Activated T-helper 1 cell treated with anti-CD3 and anti-CD28 coated beads, Interleukin-12 subunit alpha, Interleukin-12 subunit beta, Interleukin-2, Interleukin-4 antibody, amounts not matched to agents 30 ng/mL and 10 ng/mL and 1 ng/mL, durations not matched to agents 14 hours and 24 hours and 36 hours (primary cell): ENCODE measurements at places on chromosomes 12 and 14.

DNA sequence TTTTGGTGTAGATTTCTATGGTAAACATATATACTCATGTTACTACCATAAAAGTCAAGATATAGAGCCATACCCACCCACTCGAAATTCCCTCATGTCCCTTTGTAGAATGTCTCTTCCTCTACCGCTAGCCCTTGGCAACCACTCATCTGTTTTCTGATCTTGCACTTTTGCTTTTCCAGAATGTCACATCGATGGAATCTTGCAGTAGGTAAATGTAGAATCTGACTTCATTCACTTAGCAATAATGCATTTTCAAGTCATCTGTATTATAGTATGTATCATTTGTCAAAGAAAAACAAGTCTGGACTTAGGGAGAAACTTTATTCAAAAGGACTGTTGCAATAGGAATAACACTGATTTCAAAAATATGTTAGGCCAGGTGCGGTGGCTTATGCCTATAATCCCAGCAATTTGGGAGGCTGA, 19.3 kb upstream of the CLEC2D start:
- DNase-seq, result no peak

DNA sequence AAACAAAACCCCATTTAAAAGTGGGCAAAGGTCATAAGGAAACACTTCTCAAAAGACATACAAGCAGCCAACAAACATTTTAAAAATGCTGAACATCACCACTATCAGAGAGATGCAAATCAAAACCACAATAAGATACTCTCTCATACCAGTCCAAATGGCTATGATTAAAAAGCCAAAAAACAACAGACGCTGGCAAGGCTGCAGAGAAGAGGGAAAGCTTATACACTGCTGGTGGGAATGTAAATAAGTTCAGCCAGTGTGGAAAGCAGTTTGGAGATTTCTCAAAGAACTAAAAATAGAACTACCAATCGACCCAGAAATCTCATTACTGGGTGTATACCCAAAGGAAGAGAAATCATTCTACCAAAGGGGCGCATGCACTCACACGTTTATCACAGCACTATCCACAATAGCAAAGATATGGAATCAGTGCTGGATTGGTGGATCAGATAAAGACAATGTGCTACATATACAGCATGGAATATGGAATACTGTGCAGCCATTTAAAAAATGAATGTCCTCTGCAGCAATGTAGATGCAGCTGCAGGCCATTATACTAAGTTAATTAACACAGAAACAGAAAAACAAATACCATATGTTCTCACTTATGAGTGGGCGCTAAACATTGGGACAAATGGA, 102.1 kb upstream of the DAAM1 start:
- no peak for DNase-seq

DNA sequence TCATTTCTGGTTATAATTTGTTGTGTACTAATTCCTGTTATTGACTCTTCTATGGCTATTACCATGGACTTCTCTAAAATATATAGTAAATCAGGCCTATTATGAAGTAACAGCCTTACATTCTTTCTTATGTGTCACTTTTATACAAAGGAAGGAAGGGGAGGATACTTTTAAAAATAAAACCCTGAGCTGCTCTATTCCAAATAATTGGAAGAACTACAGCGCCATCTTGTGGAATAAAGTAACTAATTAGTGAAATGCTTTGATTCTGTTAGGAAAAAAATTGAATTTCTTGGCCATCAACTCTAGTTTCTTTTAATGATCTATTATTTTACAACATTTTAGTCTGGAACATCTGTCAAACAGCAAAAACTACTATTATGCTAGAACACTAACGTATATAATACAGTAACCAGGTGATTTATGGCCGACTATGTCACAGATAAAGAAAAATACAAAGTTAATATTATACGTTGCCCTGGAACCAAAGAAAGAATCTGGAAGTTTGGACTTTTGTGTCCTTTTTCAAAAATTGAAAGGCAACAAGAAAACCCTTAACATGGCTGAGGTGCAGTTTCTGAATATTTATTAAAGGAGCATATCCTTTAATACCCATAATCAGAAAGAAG, 55.0 kb upstream of the NELL2 start:
- DNase-seq, result no peak

- no peak for DNase-seq
Observed at GRCh38 chr12:132238884-132239283, 90.5 kb downstream of the GALNT9 start.

- DNase-seq, result no peak
Observed at GRCh38 chr14:104142136-104142945, 4.0 kb downstream of the KIF26A start.

DNA sequence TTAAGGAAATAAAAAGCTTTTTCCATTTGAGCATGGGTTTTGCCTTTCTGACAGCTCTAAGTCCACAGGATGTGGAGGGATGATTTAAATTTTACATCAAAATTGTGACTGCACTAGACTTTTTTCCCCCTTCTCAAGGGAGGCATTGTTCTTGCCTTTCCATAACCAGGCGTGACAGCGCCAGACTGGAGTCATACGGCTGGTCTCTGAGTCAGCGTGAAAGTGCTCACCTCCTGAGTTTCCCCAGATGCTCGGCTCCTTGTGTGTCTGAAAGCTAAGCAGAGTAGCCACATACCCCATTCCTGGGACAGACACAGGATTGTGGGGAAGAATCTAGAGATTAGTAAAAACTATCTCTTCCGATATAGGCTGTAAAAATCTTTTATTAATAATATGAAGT, 43.1 kb downstream of the SOX5 start:
- DNase-seq, result no peak

GRCh38 chr14:74525361-74525851, 31.8 kb downstream of the ISCA2 start:
- no peak for DNase-seq

GRCh38 chr12:109503611-109504010, 26.2 kb downstream of the UBE3B start:
- no peak for DNase-seq

DNA sequence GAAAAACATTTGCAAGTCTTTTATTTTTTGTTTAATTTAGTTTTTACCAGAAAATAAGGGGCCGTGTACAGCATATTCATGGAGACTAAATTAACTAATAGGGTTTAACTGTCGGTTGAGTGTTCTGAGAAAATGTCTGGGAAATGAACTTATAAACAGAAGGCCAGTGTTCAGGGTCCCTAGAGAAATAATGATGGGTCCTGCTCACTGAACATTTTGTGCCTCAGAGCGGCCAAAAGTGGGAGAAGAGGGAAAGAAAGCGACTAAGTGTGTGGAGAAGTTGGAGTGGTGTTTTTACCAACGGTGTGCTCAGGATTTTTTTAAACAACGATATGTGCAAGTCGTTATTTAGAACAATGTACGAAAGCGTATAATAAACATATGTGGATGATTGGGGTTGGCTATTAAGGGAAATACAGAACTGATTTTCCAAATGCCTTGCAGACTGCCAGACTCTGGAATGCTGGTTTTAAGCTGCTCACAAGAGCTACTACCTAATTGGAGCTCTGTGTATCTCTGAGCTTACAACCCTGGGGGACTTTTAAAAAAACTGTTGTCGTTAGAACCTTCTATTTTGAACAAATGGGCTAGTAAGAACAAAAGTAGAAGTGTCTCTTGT, 166.7 kb downstream of the SLC38A4 start:
- no peak for DNase-seq

DNA sequence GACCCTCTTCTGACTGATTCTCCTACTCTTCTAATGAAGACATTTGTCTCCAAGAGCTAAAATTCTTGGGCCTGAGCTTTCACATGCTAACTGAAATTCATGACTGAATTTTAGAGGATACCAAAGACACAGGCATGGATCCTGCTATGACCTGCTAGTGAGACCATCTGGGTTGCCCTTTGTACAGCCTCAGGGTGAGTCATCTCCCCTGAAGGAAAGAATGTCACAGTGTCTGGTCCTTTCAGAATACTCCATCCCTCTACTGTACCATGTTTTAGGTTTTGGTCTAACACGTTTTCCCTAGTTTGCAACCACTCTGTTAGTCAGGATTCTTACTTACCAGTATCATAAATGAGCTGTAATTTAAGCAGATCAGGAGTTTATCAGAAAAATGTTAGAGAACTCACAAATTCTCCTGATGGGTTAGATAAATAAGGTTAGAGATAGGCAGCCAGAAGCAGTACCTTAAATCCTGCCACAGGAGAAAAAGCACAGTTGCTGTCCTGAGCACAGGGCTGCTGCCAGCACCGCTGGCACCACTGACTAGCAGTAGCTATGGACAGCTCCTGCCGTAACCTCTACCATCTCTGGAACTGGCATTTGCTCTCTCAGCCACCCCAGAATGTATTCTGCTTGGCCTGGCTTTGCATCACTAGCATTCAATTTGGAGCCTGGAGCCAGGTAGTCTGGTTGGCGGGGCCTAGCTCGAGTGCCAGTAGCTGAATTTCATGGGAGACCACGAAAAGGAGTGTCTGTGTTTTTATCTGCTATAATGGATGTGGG, 127.6 kb downstream of the ANO6 start:
- DNase-seq, result no peak

- DNase-seq, result no peak
Observed at GRCh38 chr12:102958073-102958829, 777 bp downstream of the ASCL1 start.

- DNase-seq, result no peak
Observed at GRCh38 chr14:106528717-106529116, 1002.3 kb downstream of the TMEM121 start.

DNA sequence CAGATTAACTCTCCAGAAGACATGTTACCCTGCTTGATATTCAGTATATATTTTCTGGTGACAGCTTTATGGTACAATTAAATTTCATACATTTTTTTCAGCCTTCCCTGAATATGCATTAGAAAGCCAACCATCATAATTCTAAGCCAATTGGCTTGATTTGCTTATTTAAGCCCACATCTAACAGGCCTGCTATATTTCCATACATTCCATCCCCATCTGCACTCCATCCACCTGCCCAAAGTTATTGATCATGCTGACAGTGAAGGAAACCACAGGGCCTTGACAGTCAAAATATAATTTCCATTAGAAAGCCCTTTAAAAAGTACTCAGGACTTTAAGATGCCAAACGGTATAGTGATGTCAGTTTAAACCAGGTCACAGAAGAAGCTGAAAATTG, 164.3 kb downstream of the GXYLT1 start:
- DNase-seq, result no peak

DNA sequence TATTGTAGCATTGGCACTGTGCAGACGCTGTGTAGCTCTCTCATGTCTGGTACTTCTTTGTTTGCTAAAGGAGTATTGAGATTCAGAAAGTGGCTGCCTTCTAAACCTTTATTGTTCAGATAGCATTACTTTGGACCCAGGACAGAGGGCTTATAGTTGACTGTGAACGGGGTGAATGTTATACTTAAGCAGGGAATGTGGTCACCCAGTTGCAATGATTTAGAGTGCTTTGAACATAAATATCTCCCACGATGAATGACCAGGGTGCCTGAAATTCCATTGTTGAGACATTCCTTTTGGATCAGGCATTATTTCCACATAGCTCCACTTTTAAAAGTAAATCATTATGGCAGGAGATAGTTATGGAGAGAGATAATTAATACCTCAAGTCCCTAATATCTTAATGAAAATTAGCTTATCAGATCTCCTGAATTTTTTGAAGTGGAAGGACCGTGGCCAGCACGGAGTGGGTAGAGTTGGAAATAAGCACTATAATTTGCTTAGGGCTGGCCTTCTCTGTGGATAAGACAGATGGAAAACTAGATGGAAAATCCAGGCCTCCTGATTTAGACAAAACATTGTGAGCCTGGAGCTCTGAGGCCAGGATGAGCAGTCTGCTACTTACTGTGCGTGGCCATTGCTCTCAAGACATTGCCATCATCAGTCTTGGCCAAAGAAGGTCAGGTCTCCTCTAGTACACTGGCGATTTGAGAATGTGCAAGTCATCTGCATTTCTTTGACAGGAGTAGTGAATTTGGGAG, 114.5 kb downstream of the ETV6 start:
- no peak for DNase-seq

DNA sequence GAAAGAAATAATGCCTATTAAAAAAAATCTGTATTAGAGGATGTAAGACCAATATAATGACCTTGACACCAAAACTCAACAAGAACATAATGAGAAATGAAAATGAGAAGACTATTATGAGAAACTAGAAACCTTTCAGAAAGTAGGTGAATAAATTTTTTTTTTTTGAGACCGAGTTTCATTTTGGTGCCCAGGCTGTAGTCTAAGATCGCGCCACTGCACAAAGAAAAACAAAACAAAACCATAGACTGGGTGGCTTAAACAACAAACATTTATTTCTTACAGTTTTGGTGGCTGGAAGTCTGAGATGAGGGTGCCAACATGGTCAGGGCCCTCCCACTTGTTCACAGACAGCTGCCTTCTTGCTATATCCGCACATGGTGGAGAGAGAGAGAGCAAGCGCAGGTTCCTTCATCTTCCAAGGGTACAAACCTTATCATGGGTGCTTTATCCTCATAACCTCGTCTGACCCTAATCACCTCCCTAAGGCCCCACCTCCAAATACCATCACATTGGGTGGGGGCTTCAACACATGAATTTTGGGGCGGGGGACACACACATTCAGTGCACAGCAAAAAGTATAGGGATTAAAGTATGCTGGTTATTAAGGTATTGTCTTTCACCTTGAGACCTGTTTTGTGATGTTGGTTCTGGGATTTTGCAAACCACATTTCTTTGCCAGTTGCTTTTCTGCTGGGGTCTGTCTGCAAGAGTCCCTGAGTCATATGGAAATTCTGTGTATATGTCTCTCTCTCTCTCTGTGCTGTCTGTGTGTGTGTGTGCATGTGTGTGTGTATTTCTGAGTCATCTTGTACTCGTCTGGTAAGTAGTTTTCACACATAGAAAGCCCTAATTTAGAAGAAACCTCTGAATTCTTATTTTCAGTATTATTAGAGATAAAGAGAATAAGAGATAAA, 26.2 kb downstream of the ZCRB1 start:
- DNase-seq, result peak; percentile 31

DNA sequence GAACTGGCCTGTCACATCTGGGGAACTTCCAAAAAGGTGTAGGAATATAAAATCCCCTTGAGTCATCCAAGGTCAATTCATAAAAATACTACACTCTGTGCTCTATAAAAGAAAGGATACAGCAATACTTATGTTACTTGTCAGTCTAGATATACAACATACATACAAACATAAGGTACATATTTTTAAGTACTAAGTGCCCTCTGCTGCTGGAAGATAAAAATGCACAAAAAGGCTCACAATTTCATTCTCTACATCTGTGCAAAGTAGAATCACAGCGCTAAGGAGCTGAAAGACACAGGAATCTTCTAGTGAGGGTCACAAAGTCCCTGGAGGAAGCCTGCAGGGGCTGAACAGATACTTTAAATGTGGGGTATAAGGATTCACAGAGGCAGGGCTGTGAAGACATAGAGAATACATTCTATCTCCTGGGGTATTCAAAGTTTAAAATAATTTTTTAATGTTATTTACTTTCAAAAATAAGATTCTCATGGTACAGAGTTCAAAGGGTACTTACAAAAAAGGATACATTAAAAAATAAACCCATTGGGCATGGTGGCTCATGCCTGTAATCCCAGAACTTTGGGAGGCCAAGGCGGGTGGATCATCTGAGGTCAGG, 10.2 kb upstream of the GOLGA5 start:
- DNase-seq, result peak; percentile 20

GRCh38 chr12:54560374-54560858, 11.0 kb downstream of the PDE1B start:
- peak; percentile 86 for DNase-seq
